ENCODE measurements at places on chromosomes 5 and 9.

- no peak for DNase-seq
These were observed 252.6 kb downstream of the ADAMTSL1 start for GRCh38 chr9:18726546-18726945.

DNA sequence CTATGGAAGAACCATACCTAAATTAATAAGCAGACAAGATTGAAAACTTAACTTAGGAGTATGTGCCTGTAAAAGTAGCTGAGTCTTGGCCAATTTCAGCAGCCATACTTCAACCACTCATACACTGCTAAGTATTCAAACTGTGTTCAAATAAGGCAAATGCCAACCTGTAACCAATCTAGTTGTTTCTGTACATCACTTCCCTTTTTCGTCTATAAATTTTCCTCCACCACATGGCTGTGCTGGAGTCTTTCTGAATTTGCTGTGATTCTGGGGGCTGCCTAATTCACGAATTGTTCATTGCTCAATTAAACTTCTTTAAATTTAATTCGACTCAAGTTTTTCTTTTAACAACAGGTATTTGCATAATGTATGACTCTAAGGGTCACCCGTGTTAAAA lies 184.4 kb downstream of the PLK2 start:
- no peak for DNase-seq

DNA sequence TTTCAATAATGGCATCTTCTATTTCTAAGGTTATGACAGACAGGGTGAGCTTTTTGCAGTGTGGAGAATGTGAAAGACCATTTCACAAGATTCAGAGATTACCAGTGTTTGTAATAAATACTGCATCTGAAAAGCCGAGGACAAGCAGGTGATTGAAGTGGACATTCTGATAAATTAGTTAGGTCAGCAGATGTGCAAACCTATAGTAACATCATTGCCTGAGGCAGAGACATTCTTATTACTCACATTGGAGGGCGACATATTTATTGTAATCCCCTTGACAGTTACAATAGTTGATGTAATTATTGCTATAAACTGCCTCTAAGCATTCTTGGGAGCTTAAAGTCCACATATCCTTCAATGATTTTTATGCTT lies 3.3 kb downstream of the RASGRF2 start:
- DNase-seq = no peak

- no peak for DNase-seq
These were observed 10.3 kb upstream of the CD180 start for GRCh38 chr5:67206929-67207328.

- DNase-seq = no peak
These were observed 37.4 kb downstream of the PTTG1 start for GRCh38 chr5:160458806-160459800.

DNA sequence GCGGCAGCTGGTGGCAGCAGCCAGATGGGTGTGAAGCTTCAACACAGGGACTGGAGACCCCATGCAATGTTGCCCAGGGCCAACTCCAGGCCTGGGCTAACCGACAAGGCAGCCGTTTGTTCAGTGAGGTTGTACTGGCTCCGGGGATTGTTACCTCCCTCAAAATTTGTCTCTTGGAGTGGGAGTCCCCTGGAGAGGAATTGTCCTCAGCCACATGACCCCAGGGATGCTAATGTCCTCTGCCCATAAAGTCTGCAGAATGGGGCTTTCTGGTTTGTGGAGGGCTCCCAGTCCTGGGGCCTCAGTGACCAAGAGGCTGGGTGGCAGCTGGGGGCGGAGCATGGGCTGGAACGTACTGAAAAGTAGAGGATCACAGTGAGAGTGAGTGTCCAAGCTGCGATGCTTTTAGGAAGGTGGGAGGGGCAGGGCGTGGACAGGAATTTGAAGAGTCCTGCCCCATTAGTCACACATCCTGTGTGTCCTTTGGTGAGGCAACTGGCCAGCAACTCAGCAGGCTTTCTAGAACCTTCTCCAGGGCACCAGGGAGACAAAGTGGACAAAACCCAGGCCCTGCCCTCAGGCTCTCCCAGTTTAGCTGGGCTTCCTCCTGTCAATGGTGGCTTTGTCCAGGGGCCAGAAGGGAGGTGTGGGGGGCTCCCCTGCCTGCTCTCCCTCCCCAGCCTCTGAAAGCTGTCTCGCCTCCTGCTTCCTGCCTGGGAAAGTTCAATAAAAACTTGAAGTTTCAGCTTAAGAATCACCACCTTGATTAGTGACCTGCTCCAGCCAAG lies 114.0 kb downstream of the NSG2 start:
- DNase-seq = no peak

DNA sequence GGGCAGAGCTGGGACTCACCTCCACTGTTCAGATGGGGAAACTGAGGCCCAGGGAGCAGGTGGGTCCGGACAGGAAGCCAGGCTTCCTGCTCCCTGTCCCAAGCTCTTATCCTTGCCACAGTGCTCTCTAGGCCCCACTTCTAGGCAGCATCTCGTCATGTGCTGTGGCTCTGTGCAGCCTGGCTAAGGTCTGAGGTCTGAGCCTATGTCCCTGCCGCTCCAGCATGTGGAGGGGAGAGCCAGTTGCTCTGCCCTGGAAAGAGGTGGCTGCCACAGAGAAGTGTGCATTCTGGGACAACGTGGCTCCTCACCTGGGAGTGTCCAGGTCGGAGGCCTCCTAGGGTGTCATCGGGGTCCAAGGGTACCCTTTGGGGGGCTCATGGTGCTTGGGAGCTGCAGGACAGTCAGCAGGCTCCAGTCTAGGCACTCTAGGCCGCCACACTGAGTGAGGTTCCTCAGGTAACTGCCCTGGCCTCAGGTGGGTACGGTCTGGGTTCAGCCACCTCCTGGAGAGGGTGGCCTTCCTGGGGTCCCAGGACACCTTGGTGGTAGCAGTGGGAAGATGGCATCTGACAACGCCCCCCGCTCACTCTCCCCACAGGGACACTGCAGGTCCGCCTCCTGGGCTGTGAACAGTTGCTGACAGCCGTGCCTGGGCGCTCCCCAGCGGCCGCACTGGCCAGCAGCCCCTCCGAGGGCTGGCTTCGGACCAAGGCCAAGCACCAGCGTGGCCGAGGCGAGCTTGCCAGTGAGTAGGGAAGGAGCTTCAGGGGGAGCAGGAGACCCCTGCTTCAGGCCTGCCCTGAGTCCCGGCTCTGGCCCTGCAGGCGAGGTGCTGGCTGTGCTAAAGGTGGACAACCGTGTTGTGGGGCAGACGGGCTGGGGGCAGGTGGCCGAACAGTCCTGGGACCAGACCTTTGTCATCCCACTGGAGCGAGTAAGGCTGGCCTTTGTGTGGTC lies 10.4 kb downstream of the PKN3 start:
- DNase-seq = no peak

- no peak for DNase-seq
These were observed 7.0 kb downstream of the TEX48 start for GRCh38 chr9:114674798-114675540.

GRCh38 chr9:115071176-115071575 lies 46.8 kb downstream of the TNC start:
- DNase-seq = no peak

GRCh38 chr5:16034319-16035001 lies 145.1 kb downstream of the MARCHF11 start:
- DNase-seq = no peak

DNA sequence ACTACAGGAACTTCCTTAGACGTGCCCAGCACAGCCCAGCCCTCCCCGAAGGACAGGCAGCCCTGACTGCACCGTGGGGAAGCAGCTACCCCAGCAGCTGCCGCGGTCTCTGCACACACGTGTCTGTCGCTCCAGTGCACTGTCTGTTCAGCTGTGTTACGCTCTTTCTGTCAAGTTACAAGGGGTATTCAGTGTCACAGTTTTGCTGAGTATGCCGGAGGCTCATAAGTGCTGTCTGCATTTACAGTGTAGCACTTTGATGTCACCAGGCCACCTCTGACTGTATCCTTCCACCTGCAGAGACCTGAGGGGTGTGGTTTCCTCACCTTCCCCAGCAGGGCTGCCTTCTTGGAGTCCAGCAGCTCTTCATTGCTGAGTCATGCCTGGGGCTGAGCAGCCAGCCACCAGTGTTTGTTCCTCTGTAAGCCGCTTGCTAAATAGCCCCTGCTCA lies 126.8 kb downstream of the EHMT1 start:
- DNase-seq = peak; percentile 82

DNA sequence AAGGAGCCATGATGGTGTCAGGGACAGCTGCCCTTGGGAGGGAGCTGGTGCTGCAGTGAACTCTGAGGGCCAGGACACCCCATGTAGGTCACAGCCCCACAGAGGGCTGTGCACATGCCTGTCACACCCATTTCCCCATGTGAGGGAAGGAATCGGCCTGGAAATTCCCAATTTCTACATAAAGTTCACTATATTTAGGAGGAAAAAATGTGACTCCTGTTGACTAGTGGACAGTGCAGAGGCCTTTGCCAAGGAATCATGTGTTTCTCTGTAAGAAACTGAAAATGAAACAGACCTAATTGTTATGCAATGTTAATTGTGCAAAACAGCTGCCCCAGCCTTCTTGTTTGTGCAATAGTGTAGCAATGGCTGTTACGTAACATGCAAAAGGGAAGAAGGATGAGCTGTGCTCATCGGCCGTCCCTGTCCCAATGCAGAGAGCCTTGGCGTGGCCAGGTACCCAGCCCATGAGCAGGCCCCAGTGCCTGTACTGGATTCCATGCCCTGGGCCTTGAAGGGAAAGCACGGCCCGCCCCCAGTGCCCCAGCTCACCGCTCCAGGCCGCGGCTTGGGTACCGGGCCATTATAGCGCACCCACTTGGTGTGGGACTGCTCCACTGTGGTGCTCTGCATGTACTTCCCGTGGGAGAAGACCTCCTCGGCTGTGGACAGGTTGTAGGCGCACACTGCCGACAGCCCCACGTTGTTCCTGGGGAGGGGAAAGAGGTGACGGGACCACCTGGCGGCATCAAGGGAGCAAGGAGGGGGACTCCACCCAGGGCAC lies 70.0 kb downstream of the SECISBP2 start:
- no peak for DNase-seq

- DNase-seq = no peak
These were observed 61.4 kb upstream of the RANBP6 start for GRCh38 chr9:6076851-6077250.

- no peak for DNase-seq
These were observed 334.4 kb upstream of the ACTBL2 start for GRCh38 chr5:57817001-57817453.

DNA sequence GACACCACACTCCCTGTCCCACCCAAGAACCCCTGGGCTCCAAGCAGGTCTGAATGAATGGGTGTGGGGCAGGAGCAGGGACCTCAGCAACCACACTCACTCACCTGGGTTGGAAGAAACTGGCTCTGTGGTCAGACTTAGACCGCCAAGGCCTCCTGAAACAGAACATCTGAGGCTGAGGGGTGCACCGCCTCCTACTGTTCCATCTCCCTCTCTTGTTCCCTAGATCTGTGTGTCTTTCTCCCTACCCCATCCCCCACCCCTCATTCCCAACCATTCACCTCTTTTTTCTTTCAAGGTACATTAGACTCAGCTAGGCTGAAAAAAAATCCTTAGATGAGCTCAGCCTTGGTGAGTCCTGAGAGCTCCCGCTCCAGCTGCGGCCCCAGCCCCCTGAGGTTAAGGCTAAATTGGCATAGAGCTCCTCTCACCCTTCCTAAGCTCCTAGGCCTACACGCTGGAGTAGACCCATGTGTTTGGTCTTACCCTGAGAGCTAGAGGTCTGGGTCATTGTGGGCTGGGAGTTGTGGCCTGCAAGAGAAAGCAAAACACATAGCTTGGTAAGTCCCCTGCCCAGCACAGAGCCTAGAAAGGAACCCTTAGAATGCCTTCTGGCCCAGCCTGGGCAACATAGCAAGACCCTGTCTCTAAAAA lies 4.8 kb downstream of the ECSCR start:
- no peak for DNase-seq

DNA sequence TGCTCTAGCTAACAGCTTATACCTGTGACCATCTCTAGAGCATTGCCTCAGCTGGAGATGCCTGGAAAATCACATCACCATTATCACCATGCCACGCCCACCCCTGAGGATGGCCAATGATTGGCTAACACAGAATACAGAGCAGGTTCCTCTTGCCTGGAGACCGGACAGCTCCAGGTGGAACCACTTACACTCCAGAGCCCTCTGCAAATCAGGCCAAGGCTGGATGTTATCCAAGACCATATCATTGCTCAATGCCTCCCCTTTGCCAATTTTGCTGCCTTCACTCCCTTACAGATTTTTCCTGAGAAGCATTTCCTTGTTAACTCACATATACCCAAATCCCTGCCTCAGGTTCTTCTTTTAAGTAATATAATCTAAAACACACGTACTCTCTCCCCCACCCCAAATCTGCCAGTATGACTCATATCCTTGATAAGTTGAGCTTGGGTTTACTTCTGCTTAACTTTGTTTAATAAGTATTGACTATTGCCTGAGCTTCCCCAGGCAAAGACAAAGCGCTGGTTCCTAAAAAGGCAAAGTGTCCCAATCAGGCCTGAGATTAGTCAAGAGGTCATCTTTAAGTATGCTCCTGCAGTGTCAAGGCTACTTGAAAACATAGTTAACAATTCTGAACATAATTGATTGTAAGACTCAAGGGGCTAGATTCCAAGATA lies 309.6 kb downstream of the EPB41L4A start:
- DNase-seq = no peak

Measured in NCI-H510A (cell line).